Cerebellum (tissue), 4 donors: ENCODE measurements at places on chromosomes 13 and 19. TPM values are rescaled to one million over a fixed set of nuclear protein-coding genes. Genes with fewer than 3 reads are reported as not detected.

DNA sequence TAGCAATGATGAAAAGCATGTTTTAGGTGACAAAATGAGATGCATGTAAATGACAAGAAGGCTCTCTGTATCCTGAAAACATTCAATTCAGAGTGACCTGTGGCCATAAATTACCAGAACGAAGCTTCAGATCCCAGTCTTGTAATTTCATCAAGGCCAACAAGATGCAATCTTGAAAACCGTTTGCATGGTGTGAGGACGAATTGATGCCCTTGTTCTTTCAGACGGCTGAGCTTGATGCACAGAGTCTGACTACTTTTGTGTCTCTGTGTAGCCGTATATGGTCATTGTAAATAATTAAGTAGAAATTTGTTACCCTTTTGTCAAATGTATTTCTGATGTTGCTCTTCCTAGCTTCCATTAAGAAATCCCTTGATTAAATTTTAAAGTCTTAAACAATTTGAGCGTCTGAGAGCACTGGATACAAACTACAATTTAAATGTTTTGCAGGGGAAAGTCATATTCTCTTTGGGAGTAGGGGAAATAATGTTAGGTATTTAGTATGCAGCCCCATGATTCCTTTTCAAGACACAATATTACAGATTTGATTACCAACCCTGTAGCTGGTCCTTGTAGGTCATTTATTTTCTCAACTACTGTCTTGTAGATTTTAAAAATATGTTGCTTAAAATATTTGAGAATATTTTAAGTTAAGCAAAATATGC, 125.8 kb upstream of the PCDH9 start:
- no peak for DNase-seq

- no peak for DNase-seq
Measured at GRCh38 chr13:95023405-95023804, 277.8 kb downstream of the ABCC4 start.

The ZNF180 gene
- total RNA-seq, result 15.5 TPM

DNA sequence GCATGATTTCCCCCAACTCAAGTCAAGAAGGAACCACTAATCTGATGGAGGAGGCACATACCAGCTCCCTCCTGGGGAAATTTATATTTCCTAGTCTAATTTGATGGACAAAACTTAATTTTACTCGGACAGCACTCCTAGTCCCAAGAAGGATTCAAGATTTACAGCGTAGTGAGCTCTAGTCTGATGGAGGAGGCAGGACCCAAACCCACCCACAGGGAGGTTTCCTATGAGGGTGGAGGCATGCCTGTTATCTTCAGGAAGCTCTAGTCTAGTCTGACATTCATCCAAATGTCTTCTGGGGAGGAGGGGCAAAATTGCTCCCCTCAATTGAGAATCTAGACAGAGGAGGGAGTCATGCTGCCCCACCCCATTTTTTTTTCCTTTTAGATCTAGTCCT, 10.4 kb upstream of the BCL3 start:
- no peak for DNase-seq

The DAND5 gene
- total RNA-seq, result 0.18 TPM

GRCh38 chr13:23007426-23007825, 173.4 kb upstream of the SGCG start:
- no peak for DNase-seq

DNA sequence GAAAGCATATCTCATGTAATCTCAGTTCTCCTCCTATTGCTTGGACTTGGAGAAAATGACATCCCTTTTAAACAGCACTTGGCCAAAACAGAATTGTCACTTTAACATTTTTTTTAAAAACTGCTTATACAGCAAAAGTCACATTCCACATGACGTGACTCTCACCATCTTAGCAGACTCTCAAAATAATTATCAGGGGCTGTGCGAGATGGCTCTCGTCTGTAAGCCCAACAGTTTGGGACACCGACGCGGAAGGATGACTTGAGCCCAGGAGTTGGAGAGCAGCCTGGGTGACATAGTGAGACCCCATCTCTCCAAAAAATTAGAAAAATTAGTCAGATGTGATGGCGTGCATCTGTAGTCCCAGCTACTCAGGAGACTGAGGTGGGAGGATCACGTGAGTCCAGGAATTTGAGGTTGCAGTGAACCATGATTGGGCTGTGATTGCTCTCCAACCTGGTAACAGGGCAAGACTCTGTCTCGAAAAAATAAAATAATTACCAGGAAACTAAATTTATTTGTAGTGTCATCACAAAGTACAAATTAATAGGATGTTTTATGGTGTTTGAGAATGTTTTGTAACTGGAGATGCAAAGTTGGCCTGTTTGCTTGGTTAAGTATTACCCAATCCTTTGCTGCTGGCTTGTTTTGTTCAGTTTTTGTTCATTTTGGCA, 8.8 kb downstream of the SAFB start:
- DNase-seq, result no peak

DNA sequence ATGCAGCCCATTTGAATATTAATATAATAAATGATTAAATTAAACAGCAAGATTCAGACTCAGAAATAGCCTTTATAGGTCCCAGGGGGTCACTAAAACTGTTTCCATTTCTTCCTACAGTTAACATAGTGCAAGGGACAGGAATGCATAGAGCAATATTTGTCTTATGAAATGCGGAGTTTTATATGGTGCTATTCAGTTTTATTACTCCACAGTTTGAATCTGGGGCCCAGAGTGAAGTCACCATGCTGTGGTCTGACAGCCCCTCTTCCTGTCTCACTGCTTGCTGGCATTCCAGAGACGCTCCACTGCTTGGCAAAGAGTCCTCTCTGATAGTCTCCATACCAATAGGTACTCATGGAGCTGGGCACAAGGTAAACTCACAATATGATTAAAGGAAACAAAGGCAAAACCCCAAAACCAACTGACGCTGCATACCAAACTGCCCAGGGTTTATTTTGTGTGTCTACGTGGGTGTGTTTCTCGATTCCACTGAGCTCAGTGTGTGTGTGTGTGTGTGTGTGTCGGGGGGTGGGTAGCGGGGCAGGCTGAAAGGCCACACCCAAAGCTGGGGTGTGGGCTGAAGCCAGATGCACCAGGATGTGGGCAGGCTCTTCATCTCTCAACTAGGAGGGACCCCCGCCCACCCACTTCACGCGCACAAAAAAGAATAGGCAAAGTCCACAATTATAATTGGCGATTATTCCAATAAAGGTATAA, 277.9 kb downstream of the TSHZ3 start:
- no peak for DNase-seq

- no peak for DNase-seq
Measured at GRCh38 chr13:40406405-40407120, 259.9 kb downstream of the FOXO1 start.

GRCh38 chr13:26386026-26386425, 132.1 kb downstream of the CDK8 start:
- DNase-seq, result no peak

The C19orf38 gene
- total RNA-seq, result 0.54 TPM

DNA sequence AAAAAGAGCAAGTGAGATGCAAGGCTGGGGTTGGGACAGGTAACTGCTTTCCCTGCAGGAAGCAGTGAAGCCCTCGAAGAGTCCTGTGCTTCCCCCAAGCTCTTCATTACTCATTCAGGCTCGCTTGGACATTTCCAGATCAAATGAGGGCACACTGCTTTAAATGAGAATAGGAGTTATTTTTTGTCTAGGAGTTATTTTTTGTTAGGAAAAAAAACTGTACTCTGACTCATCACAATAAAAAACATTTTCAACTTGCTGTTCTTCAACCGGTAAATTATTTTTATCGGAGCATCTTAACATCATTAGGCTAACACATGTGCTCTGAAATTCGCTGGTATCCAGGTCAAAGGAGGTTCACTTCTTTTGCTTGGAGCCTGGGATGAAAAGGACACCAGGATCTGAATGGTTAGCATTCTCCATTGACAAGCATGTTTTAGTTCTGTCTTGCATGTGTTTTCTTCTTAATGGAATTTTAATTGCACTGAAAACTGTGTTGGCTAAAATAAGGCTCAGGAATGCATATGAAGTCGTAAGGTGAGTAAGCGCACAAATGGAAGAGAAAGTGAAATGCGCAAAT, 80.7 kb upstream of the STK24 start:
- DNase-seq, result no peak

DNA sequence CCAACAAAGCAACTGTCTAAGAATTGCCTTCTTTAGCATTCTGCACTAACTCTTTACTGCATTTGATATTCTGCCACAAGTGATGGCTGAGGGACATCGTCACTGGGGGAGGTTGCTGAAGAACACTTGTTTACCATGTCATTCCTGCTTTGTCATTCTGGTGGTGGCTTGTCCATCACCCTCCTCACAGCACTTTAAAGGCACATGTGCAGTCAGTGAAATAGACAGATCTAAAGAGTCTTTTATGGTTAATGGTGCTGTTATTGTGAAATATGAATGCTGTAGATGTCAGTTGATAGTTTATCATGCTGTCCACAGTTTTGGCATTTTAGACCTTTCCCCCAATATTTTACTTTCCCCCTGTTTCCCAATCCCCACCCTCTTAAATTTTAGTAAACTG, 120.9 kb upstream of the TSC22D1 start:
- no peak for DNase-seq

GRCh38 chr13:101556676-101557123, 104.2 kb downstream of the ITGBL1 start:
- DNase-seq, result no peak

The ZNF154 gene
- total RNA-seq, result 44.0 TPM

The PRKCG gene
- 1.7 TPM for total RNA-seq

- DNase-seq, result no peak
Measured at GRCh38 chr19:52936954-52937325, 13.7 kb upstream of the ZNF888 start.

DNA sequence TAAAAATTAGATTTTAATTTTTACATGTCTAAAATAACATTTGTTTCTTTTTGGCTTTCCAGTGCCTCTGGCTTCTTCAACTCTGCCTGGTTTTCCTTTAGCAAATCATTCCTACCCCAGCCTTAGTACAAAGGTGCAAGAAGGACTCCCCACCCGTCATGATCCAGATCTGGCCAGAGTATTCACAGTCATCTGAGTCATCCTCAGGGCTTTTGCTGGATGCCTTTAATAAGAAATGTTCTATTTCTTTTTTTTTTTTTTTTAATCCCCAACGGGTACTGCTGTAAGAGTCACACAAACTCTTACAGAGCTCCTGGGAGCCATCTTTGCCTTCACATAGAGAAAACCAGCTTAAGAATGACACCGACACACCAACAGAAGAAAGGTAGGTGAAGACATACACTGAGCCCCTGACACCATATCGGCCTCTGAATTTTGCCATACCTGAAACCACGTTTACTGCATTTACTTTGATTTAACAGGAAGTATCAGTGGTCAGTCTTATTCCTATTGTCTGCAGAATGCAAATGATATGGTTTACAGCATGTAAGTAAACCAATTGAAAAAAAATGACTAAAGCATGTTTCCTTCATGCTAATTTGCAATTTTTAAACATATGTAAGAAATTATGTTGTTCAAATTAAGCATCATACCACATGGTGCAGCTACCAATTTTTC, 184.4 kb downstream of the NALCN start:
- no peak for DNase-seq

GRCh38 chr13:110327051-110327721, 20.1 kb downstream of the COL4A2 start:
- DNase-seq, result no peak

GRCh38 chr19:53801257-53801656, 22.9 kb downstream of the NLRP12 start:
- no peak for DNase-seq

- no peak for DNase-seq
Measured at GRCh38 chr19:1901940-1902404, 3.2 kb upstream of the ADAT3 start.

The GAPDHS gene
- total RNA-seq, result not detected

GRCh38 chr19:46878613-46879375, 18.0 kb downstream of the ARHGAP35 start:
- no peak for DNase-seq

The PTH2 gene
- total RNA-seq, result not detected

- DNase-seq, result no peak
Measured at GRCh38 chr13:36918246-36919131, 1.5 kb downstream of the SMAD9 start.

DNA sequence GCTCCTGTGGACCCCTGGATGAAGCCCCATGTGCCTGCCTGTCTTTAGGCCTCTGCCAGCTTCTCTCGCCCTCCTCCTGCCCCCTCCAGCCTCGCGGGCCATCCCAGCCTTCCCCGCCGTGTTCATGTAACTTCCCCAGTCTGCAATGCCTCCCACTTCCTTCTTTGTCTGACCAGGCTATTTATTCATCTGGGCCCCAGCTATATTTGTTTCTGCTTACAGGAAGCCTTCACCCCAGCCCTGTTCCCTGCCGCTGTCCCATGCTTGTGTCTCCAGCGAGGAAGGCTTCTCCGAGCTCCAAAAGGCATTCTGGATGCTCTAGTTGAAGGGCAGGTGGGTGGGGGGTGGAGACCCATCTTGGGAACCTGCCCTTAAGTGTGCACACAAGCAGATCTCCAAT, 7.9 kb upstream of the C3 start:
- no peak for DNase-seq

- DNase-seq, result no peak
Measured at GRCh38 chr13:30748717-30749116, 13.4 kb downstream of the ALOX5AP start.

The NKG7 gene
- 0.45 TPM for total RNA-seq

DNA sequence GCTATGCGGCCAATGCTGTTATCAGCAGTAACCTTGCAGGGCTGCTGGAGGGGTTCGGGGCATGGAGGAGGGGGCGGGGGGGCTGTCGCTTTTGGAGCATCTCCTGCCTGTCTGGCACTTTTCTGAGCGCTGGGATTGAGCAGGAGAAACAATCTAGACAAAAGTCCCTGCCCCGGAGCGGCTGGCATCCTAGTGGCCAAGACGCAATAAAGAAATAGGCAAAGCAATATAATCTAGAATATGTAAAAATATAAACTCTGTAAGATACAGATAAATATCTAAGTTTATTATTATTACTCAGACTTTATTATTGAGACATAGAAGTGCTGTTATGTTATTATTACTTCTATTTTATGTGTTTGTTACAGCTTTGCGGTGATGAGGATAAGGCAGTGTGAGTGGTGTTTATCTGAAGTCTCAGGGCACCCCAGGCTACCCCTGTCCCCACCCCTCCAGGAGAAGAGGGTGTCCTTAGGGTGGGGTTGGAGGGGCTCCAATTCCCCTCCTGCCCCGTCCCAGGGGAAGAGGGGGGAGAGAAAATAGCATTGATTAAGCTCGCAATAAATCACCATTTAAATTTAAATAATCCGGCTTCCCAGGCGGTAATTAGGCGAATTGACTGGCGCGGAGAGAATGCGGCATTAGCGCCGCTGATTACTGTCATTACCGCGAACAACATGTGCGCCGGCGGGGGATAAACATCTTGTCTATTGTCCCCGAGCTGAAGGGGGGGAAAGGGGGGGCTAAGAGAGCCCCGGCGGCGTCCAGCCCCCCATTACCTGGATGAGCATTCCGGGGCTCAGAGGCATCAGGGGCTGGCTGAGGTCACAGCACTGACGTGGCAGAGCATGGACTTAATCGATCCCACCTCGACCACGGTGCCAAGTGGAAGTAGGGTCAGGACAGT, 3.2 kb downstream of the NPAS1 start:
- no peak for DNase-seq

The ZNF729 gene
- not detected for total RNA-seq

The FGF22 gene
- not detected for total RNA-seq
